SK-MEL-5 (cell line): ENCODE measurements at places on chromosomes 2 and 18. TPM values are rescaled to one million over a fixed set of nuclear protein-coding genes. Genes with fewer than 3 reads are reported as not detected.

- DNase-seq = no peak
Measured at GRCh38 chr2:110103061-110103961, 12.3 kb downstream of the MALL start.

SERPINB13 gene
- not detected in 2 replicates for total RNA-seq

GRCh38 chr2:215724146-215724545 lies 288.3 kb upstream of the FN1 start:
- DNase-seq = no peak

INPP5D gene
- 0.08 and 0.50 TPM in 2 replicates for total RNA-seq

PLGLB1 gene
- total RNA-seq = 1.7 and 2.2 TPM in 2 replicates

DNA sequence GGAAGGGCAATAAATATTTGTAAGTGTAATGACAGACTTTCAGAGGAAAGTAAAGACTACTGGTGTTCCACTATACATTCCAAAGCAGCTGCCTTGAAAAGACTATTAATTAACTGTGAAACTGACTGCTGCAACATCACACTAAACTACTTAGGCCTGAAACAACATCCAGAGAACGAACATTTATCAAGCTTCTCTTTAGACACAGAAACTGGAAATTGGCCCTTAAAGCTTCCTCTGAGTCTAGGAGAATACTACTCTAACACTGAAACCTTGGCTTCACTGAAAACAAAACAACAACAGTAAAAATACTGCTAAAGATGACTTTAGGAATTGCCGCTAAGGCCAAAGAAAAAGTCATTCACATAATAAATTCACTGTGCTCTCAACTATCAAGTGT lies 74.6 kb downstream of the ESCO1 start:
- DNase-seq = no peak

CYS1 gene
- 0.27 and 0.29 TPM in 2 replicates for total RNA-seq

DNA sequence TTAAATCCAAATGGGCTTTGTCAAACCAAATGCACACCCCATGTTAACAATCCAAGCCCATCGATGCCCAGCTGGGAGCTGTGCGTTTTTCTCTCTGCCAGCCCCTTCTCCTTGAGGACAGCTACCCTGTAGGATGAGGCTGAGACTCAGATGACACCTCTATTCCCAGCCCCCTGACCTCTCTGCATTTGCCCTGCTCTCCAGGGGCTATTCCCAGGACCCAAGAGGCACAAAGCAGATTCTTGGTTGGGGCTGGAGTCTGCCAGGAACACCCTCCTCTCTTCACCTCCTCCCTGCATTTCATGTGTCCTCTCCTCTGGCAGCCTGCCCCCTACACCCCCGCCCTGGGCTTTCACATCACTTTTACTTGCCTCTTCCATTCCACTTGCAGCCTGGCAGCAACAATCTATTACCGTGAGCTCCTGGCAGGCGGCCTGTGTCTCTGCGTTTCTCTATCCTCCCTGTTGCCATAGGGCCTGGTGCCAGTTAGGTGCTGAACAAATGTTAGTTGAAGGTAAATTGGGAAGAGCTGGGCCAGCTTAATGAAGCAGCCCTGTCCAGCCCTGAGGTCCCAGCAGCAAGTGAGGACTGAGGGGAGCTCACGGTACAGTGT lies 51.8 kb downstream of the ADD2 start:
- no peak for DNase-seq

- peak; percentile 78 for DNase-seq
Measured at GRCh38 chr2:126655500-126656430, at the start of gene GYPC. GYPC (plus strand) TSS chr2:126656158; CDS start chr2:126656264, 106 bp downstream.

LRP2 gene
- total RNA-seq = 9.2 and 15.6 TPM in 2 replicates

GAREM1 gene
- total RNA-seq = 6.9 and 8.6 TPM in 2 replicates

GRCh38 chr2:73937103-73937885 lies 10.6 kb downstream of the DGUOK start:
- peak; percentile 27 for DNase-seq

- no peak for DNase-seq
Measured at GRCh38 chr18:36321658-36322407, 24.3 kb downstream of the FHOD3 start.

- DNase-seq = no peak
Measured at GRCh38 chr2:205465791-205466190, 216.5 kb upstream of the NRP2 start.

DNA sequence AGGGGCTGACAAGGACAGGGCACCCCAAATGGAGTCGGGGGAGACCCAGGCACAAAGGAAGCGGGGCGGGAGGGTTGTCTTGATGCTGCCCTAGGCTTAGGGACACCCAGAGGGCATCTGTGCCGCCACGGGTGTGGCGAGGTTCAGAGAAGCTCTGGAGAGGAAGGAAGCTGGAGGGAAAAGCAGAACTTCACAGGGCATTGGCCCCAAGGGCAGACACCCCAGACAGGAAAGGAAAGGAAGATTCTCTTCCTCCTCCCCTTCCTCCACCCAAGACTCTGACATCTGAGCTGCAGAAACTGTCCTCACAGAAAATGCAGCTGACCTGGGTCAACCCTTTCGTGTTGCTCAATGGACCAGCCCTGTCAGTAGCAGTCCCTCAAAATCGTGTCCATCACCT lies 25.6 kb downstream of the DNMT3A start:
- no peak for DNase-seq

ZDBF2 gene
- 13.1 and 14.0 TPM in 2 replicates for total RNA-seq

RNF125 gene
- total RNA-seq = 41.4 and 53.3 TPM in 2 replicates

HOXD3 gene
- 4.9 and 5.5 TPM in 2 replicates for total RNA-seq

COL4A4 gene
- not detected in 2 replicates for total RNA-seq

GRCh38 chr2:148926291-148926961 lies 51.4 kb downstream of the KIF5C start:
- peak; percentile 62 for DNase-seq

RTP5 gene
- not detected in 2 replicates for total RNA-seq

- DNase-seq = peak; percentile 18
Measured at GRCh38 chr2:158970241-158970751, 1.9 kb downstream of the TANC1 start.

- DNase-seq = no peak
Measured at GRCh38 chr2:154568413-154568812, 130.1 kb upstream of the KCNJ3 start.

- DNase-seq = no peak
Measured at GRCh38 chr18:41744421-41745030, 210.5 kb upstream of the PIK3C3 start.

- no peak for DNase-seq
Measured at GRCh38 chr2:202069170-202070067, 3.6 kb upstream of the KIAA2012 start.

DNA sequence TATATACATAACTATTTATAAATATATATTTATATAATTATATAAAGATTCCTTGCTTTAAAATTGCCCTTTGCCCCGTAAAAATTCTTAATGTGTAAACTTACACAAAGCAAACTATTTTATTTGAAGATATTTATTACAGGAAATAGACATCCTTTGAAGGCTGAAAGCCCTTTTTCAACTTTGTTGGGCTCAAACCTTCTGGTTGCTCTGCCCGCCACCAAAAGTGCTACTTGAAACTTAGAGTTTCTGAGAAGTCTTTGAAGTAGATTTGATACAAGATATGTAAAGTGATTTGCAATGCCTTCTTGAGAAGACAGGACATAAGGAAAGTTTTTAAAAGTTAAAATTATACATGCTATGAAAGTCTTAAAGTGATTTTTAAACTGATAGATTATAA lies 36.6 kb upstream of the METAP1D start:
- no peak for DNase-seq

- no peak for DNase-seq
Measured at GRCh38 chr2:4047961-4048891, 344.9 kb downstream of the DCDC2C start.

CABYR gene
- total RNA-seq = 2.5 and 3.3 TPM in 2 replicates

- DNase-seq = no peak
Measured at GRCh38 chr18:34847408-34847807, 137.3 kb downstream of the DTNA start.

SEH1L gene
- 24.3 and 31.5 TPM in 2 replicates for total RNA-seq

DNA sequence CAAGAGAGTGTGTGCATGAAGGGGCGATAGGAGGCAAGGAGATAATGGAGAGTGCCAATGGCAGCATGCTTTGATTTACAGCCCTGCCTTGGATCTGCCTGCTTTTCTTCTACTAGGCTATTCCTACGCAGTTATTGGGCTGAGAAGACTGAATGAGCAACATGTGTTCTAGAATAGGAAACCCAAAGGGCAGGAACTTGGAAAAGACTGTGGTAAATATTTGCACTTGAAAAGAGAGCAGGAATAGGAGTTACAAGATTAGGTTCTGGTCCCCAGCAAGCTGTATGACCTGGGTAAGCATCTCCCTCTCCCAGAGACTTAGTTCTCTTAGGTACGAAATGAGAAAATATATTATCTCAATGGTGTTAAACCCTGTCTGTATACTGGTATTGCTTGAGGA lies 367.7 kb downstream of the CLIP4 start:
- DNase-seq = no peak

GRCh38 chr2:170991398-170992182 lies 62.5 kb downstream of the GORASP2 start:
- DNase-seq = peak; percentile 37

DNA sequence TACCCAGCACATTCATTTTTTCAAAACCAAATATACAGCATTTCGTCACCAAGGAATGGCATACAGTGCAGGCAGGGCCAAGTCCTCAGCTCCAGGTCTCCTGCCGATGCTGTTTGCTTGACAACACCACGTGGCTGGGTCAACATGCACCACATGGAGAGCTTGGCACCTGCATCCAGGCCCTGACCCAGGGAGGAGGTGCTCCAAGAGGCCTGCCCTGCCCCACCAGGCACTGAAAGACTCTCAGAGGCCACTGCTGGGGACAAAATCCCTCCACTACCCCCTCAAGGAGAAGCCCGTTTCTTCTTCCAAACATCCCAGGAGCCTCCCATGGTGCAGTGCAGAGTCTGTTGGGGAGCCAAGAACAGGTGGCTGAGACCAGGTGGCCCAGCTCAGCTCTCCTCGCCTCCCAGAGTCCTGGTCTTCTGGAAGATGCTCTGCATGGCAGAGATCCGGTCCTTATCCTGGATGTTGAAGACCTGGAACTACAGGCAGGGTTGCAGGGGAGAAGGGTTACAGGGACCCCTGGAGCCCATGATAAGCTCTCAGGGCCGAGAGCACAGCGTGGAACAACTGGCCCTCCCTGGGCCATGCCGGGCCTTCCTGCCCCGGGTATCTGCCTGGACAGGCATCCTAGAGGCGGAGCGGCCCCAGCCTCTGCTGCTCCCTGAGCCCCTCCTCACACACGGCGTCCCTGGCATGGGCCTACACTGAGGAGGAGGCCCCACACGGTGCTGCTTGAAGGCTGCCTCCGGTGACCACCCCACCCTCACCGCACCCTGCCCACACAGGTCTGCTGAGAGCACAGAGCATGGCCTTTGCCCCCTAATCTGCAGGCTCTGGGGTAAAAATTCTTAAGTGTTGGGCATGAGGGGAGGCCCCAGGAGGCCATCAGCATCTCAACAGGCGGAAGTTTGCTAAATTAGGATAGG lies 9.0 kb downstream of the MAB21L4 start:
- no peak for DNase-seq
